ENCODE measurements at places on chromosomes 13 and 19.

GRCh38 chr19:54428323-54429175, 13.3 kb downstream of the TTYH1 start:
- DNase-seq, result no peak

DNA sequence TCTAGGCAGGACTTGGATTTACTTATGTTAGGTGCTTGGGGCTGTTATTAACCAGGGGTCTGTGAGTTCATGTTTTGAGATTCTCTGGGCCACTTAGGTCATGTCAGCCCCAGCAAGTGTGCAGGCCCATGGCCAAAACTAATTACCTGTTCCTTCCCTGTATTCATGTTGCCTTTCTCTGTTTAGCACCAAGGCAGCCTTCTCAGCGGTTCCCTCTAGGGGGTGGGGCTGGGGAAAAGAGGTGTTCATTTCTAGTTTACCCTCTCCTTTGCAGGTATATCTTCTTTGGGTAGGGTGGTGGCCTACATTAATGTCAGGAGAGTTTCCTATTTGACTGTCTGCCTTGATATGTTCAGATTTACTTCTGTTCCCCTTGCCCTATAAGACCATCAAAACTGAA, 61.7 kb downstream of the PDS5B start:
- DNase-seq, result no peak

DNA sequence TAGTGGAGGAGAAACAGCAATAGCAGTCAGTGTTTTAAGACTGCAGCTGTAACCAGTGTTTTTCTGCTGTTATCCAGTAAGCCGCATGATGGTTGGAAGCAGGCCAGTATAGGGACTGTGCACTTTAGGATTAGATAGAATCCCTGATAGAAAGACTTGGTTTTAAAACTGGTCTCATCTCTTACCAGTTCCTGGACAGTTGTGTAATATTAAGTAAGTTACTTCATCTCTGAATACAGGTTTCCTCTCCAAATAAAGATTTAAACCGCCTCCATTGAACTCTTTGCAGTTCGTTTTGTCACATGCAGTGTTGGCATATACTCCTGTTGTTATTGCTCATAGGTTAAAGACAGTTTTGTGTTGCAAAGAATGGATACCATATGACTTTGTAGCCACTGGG, 25.6 kb downstream of the URI1 start:
- no peak for DNase-seq

DNA sequence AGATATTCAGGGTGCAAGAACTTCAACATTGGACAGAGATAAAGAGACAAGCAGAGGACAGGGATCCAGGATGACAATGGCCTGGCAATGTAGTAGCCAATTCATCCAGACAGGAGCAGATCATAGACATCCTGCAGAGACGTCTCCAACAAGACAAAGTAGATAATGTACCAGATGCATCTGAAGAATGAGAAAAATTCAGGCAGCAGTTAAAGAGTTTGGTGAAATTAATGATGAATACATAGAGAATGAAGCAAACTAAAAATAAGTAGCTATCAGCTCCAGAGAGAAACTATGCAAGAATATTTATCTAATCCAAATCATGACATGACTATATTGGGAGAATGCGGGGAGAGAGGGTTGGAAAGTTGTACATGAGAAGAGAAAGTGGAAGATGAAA, 278.4 kb upstream of the DACH1 start:
- no peak for DNase-seq

DNA sequence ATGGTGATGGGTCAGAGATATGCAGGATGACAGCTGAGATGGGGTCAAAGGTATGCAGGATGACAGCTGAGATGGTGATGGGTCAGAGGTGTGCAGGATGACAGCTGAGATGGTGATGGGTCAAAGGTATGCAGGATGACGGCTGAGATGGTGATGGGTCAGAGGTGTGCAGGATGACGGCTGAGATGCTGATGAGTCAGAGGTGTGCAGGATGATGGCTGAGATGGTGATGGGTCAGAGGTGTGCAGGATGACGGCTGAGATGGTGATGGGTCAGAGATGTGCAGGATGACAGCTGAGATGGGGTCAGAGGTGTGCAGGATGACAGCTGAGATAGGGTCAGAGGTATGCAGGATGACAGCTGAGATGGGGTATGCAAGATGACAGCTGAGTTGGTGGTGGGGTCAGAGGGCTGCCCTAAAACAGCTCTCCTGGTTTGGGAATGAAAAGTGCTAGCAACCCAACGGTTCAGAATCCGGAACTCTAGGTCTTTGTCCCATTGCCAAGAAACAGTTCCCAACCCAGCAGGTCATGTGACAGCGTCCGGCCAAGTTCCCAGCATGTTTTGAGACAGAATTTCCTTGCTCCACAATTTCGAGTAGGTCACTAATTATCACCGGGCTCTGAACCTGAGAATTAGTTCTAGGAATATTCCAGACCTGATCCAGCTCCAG, 3.2 kb downstream of the SELENOW start:
- DNase-seq, result no peak

- no peak for DNase-seq
Measured at GRCh38 chr19:51794885-51795490, at the start of gene FPR3. Gene FPR3 (plus strand): TSS chr19:51795157. CDS start chr19:51823749, 28,592 bp downstream.

GRCh38 chr13:21673539-21673788, 2.6 kb downstream of the FGF9 start:
- DNase-seq, result no peak

GRCh38 chr19:47492137-47492533, 8.1 kb upstream of the KPTN start:
- DNase-seq, result no peak

- no peak for DNase-seq
Measured at GRCh38 chr13:105878119-105878700, 657.3 kb downstream of the EFNB2 start.

DNA sequence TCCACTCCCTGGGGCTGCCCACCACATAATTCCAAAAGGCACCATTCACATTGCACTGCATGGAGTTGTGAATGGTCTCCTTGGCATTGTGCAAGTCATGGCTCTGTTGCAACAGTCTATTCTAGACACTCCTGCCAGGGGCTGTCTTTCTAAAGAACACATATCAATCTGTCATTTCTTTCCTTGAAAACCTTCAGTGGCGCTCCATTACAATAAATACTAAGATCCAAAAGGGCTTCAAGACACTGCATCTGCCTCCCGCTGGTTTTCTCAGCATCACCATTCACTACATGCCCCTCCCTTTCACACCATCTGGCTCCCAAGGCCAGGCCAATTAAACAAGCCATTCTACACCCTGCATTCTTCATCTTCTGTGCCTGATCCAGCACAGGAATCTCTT, 32.2 kb upstream of the TM9SF2 start:
- DNase-seq, result no peak

DNA sequence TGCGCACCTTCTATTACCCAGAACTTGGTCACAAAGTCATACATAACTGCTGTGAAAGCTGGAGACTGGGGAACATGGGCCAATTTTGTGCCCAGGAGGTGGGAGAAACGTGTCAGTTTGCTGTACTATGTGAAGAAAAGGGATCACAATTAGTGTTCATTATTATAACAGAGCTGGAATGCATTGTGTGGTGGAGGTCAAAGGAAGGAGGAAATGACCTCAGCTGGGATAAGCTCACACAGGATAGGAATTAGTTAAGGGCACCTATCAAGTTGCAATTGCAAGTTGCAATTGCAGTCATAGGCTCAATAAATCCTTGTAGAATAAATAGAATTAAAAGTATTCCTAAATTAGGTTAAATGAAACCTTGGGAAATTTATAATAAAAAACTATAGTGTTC, 103.9 kb upstream of the OBI1 start:
- no peak for DNase-seq

- DNase-seq, result no peak
Measured at GRCh38 chr13:87498681-87499080, 172.5 kb upstream of the SLITRK5 start.

DNA sequence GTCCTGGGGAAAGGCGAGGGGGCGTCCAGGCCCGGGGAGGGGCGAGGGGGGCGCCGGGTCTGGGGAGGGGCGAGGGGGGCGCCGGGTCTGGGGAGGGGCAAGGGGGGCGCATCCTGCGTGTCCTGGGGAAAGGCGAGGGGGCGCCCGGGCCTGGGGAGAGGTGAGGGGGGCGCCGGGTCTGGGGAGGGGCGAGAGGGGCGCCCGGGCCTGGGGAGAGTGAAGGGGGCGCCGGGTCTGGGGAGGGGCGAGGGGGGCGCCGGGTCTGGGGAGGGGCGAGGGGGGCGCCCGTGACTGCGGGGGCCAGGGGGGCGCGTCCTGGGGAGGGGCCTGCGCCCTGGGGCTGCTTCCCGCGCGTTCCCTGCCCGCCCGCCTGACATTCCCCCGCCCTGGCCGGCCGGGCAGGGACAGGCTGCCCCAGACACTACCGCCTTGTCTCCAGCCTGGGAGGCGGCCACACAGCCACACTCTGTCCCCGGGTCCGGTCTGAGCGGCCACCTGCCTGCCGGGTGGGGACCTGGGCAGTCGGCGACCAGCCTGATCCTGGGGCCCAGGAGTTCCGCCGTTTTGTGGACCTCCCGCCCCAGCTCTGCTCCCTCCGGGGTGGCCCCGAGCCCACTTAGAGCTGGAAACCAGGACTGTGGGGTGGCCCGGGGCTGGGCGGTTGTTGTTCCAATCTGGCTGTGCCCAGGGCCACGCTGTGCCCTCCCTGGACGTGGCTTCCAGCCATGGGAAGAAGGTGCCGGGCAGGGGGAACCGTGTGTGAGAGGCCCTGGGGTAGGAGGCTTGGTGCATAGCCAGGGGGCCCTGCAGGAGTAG, 11.8 kb downstream of the PALM start:
- no peak for DNase-seq

GRCh38 chr19:32750441-32751055, 31.0 kb downstream of the TDRD12 start:
- no peak for DNase-seq

- DNase-seq, result no peak
Measured at GRCh38 chr19:52991484-52991883, 22.2 kb upstream of the ERVV-1 start.

DNA sequence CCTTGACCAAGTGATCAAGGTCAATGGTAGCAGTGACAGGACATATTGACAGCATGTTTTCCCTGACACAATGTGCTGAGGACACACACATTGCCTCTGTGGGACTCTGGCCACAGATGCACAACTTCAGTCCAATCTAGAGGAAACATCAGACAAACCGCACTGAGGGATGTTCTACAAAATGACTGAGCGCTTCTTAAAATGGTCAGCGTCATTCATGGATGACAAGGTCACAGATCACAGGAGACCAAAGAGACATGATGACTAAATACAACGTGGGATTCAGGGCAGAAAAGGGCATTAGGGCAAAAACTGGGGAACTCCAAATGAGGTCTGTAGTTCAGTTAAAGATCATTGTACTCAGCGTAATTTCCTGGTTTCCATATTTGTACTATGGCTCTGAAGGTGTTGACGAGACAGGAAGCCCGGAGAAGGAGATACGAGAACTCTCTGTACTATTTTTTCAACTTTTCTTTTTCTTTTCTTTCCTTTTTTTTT, 20.6 kb downstream of the PBX4 start:
- no peak for DNase-seq

GRCh38 chr19:58352760-58353671, at the start of gene A1BG:
Gene A1BG (minus strand): TSS chr19:58353492. CDS start chr19:58353437, 55 bp downstream.
- DNase-seq, result no peak

DNA sequence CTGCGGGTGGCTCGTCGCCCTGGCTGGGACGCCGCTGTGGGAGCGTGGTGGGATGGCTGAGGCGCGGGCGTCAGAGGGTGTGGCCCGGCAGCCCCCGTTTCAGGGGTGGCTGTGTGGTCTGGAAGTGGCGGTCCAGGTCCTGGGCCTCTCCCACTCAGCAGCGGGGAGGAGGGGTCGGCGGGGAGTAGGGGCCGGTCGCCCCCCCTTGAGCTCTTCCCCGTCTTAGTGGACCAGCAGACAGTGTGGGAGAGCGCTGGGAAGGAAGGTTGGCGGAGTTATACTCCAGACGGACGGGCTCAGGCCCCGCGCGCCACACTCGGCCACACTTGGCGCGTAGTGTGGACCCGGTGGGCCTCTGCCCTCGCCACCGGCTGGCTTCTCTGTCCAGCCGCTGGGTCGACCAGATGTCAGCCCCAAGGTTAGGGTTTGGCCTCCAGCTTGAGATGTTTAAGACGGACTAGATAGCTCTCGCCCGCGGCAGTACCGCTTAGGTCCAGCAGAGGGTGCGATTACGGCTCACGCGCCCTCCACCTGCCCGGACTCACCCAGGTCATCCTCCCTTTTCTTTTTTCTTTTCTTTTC, 21.7 kb upstream of the ZNF429 start:
- peak; percentile 7 for DNase-seq

GRCh38 chr13:68076046-68076445, 845.9 kb upstream of the PCDH9 start:
- DNase-seq, result no peak

GRCh38 chr19:46186101-46186716, 38.2 kb downstream of the IGFL2 start:
- no peak for DNase-seq

GRCh38 chr13:74574964-74575728, 440.9 kb upstream of the KLF12 start:
- DNase-seq, result no peak

GRCh38 chr13:108269601-108270328, at the start of gene TNFSF13B:
Gene TNFSF13B (plus strand): TSS chr13:108269718. CDS start chr13:108269896, 178 bp downstream.
- no peak for DNase-seq

DNA sequence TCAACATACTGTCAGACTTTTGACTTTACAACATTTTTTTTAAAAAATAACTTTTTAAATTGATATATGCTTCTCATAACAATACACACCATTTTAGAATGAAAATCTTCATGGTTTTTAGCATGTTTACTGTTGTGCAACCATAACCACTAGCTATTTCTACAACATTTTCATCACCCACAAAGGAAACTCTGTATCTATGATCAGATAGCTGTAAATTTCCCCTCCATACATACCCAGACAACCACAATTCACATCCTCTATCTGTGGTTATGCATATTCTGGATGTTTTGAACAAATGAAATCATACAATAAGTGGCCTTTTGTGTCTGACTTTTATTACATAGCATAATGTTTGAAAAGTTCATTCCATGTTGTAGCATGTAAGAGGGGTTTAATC, 1666.0 kb downstream of the EFNB2 start:
- no peak for DNase-seq

DNA sequence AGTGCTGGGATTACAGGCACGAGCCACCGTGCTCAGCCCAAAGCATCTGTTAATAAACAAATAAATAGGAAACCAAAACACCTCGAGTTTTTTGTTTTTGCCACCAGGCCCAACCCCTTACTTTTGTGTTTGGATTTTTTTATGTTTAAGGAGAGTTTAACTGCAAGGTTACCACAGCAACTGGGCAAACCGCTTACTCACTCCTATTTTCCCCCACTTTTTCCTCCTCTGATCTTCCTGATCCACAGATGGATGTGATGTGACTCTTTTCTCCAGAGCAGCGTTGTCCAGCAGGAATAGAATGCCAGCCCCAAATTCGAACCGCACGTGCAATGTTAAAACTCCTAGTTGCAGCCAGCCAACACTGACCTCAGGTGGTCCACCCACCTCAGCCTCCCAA, 2.1 kb upstream of the PNMA8B start:
- DNase-seq, result no peak

Measured in stimulated activated CD8-positive, alpha-beta memory T cell treated with anti-CD3 and anti-CD28 coated beads, Interleukin-4, amount 100 ng/mL, for 4 hours (primary cell).